ENCODE measurements at places on chromosomes 5 and 9.

DNA sequence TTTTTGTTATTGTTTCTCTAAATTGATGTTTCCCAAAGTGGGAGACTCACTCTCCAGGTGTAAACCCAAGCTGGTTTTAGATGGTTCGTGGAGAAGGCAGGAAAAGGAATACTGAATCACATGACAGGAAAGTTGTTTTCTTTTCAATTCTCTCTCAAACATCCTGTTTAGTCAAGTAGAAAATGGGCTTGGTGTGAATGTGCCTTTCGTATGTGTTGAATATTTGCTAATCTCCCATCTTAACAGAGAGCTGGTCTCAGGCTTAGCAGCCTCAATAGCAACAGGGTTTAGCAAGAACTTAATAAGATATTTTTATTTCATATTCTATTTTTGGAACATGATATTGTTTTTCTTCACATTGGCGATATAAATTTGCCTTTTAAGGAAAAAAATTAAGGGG lies 119.7 kb downstream of the INSYN2B start:
- no peak for DNase-seq

GRCh38 chr9:129627556-129628440 lies 1.8 kb downstream of the NTMT1 start:
- no peak for DNase-seq

DNA sequence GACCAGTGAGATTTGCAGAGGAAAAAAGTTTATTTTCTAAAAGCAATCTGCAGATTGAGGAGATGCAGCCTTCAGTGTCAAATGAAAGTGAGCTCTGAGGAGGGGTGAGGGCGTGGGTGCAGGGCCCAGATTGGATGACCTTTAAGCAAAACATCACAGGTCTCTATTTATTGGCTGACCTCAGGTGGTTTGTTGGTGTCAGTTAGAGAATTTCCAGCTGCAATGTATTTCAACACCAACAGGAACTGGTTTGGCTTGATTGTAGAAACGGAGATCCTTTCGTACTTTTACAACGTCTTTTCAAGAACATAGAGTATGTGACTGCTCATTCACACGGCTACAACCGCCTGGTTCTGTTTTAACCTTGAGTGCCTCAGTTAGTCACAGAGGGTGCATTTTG lies 1069.1 kb downstream of the EFNA5 start:
- DNase-seq: no peak

DNA sequence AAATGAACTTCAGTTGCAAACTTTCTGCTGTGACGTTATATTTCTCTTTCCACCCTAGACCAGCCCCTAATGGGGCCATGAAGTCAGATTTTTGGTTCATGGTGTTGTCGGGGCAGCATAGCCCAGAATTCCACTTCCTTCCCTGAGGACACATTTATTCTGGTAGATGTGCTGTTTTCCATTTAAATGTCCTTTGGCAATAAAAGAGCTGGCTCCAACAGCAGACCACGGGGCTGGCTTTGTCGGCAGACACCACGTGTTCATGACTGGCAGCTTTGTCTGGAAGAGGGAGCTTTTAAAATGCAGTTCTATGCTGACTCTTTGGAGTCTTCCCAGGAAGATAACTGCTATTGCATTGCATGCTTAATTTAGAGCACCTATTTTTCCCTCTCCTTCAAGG lies 17.6 kb upstream of the LCP2 start:
- no peak for DNase-seq

DNA sequence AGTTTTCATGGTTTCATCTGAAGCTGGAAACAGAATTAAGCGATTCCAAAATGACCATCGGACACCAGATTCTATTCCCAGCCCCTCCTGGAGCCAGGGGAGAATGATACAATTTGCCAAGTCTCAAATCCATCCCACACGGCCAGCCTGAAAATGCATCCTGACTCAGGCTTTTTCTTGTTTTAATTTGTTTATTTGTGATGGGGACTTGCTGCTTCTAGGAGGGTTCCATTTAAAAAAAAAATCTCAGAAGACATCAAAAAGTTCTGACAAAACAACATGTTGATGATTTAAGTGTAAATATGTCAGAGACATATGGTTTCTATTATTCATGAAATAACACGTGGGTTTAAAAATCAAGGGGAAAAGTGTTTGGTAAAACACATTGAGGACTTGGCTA lies 173.2 kb downstream of the GAS1 start:
- no peak for DNase-seq

- no peak for DNase-seq
Observed at GRCh38 chr5:135715267-135716055, 119.0 kb upstream of the SLC25A48 start.

DNA sequence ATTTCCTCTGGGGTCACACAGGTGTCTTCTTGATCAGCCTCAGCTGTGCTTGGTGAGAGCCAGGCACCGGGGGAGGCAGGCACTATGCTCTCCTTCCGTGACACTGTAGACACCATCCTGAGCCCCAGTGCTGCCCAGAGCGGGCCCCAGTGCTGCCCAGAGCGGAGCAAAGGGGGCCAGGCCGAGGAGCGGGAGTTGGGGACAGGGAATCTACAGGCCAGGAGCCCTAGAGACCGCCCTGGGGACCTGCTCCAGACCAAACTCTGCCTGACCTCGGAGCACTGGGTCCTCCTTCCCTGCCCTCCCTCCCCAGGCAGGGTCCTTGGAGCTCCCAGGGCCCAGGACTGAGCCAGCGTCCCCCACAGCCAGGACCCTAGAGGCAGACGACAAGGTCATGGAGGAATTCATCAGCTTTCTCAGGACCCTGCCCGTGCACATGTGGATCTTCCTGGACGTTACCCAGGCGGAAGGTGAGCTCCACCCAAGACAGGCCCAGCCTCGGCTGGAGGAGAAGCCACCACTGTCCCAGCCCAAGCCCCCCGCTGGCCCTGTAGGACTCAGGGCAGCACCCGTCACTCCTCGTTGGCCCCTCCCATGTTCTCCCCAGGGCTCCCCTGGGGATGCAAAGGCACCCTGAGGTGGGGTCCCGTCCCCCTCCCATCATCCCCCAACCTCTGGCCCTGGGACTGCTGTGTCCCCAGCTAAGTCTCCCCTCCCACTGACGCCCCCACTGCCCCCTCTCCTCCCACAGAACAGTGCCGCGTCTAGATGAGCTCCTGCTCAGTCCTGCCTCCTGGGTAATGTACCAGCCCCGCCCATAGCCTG lies 30.2 kb downstream of the PAEP start:
- DNase-seq: no peak

DNA sequence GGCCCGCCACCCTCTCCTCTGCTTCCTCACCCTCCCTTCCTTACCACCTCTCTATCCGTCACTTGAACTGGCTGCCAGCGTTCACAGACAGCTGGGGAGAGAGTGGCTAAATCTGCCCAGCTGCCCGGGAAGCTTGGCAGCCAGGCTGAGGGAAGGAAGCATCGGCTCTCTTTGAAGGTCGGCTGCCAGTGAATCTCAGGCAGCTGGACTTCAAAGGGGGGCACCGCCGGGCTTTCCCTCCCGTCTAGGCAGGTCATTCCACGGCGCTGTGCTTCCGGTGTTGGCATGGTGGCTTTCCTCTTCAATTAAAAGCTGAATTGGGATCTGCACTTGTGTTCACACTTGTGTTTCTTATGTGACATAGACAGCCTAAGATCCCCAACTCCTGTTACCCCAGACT lies 174.0 kb downstream of the GDNF start:
- no peak for DNase-seq

DNA sequence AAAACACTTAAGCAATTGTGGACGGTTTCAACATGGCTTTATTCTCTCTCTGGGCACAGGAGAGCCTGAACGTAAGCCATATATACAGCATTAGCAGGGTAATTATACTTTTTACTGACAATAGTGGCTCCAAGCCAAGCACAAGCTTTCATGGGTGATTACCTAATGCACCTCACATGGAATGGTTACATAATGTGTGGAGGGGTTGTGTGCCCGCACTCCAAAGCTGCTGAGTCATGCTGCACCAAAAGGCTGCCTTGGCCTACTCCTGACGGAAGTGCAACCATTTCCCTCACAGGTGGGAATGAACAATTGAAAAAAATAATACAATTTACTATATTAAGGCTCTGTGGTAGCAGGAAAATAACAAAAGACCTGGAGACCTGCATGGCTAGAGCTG lies 86.5 kb upstream of the ATP10B start:
- no peak for DNase-seq

GRCh38 chr5:85453026-85453349 lies 1068.3 kb upstream of the EDIL3 start:
- DNase-seq: no peak

GRCh38 chr5:121164632-121165031 lies 687.0 kb upstream of the FTMT start:
- DNase-seq: no peak

DNA sequence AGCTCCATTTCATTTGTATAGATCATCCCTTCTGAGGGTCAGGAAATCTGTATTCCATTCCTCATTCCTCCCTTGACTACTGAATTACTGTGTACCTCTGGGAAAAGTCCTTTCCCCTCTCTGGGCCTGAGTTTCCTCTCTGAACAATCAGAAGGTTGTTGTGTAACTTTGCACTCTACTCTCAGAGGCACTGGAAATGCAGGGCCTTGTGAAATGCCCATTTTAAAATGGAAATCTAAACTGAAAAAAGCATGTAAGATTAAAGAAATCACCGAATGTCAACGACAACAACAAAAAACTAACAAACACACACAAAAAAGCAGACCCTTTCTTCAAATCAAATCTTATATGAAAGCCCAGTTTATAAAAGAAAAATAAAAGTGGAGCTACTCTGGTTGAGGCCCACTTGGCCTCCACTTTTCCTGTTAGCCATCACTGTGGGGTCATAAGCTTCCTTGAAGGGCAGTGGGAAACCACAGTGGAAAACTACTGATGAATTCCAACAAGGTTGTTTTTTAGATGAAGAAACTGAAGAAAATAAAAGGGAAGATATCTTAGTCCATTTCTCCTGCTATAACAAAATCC lies 21.6 kb upstream of the GRPEL2 start:
- no peak for DNase-seq

GRCh38 chr5:51371052-51371451 lies 12.2 kb upstream of the ISL1 start:
- no peak for DNase-seq

DNA sequence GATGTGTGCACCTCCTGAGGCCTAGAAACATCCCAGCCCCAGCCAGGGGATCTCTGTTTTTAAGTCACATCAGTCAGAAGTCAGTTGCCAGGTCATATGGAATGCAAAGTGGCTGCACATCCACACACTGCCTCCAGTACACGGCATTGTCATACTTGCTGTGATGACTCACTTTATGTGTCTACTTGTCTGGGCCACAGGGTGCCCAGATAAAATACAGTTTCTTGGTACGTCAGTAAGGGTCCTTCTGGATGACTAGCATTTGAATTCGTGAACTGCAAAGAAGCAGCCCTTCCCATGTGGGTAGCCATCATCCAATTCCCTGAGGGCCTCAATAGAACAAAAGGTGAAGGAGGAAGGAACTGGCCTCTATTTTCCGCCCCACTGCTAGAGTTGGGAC lies 27.7 kb downstream of the AUH start:
- no peak for DNase-seq

DNA sequence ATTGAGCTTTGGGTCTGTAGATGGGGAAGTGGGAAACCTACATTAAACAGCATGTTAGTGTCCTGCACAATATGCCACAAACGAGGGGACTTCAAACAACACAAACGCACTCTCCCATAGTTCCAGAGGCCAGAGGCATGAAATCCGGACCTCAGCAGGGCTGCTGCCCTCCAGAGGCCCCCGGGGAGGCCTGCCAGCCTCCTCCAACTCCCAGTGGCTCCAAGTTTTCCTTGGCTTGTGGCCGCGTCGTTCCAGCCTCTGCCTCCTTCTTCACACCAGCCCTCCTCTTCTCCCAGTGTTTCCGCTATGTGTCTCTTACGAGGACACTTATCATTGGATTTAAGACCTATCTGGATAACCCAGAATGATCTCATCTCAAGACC lies 13.3 kb upstream of the COL5A1 start:
- no peak for DNase-seq

DNA sequence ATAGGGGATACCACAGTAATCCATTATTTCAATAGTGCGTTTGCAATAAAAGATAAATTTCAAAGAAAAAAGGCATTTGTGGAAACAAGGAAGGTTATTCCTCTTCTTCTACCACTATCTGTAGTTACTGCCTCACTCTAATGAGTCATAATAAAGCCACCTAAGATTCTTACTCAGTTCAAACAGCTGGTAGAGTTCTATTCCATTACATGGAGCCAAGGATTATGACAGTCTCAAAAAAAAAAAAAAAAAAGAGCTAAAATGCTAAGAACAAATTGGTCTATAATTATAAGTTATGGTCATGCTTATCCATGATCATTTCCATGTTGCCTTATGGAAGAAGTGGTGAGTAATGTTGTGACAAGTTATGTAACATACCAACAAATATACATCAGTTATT lies 46.3 kb downstream of the DENND1A start:
- DNase-seq: no peak

Data from esophagus squamous epithelium (tissue), 5 donors.